GM04503 (cell line): ENCODE measurements at places on chromosomes 3 and 15.
A peak's percentile ranks its signal among the peaks of the same experiment; 100 is the strongest.

GRCh38 chr3:94158512-94158911, 95.7 kb downstream of the NSUN3 start:
- DNase-seq: no peak

DNA sequence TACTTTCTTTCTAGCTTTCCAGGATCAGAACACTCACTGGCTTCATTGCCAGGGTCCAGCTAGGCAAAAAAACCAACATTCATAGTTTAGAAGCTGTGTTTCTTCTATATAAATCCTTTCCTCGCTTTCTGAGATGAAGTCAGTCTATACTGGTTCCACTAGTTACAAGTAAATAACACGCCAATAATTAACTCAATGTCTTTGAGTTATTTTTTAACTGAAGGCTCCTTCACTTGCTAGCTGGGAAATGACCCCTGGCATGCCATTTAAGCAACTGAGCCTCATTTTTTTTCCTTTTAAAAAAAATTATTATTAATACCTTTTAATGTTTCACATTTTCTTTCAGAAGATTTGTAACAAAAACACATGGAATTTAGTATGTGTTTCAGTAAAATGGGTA, 2.1 kb upstream of the CCDC174 start:
- no peak for DNase-seq

DNA sequence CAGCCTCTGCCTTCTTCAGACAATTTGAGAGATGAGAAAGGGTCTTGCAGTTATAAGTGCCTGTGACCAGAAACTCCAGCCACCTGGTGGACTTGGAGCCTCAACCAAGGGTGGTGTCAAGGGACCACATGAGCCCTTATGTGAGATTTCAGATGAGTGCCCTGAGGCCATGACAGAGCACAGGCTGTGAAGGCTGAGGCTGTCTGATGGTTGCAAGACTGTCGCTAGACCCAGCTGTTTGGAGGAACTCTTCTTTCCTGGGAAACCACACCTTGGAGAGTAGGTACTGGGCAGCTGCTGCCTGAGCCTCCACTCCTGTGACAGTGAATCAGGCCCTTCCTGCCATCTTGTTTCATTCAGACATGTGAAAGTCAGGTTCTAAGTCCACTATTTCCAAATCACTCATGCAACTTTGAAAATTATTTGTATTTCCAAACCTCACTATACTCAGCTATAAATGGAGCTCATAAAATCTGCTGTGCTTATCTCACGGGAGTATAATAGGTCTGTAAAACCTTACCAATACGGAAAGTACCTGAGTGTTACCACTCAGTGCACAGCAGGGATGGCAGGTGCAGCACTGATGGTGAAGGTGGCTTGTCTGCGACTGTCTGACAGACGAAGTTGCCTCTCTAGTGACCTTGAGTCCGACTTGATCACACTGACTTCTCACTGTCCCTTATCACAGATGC, 99.4 kb downstream of the RPL39L start:
- DNase-seq: no peak

DNA sequence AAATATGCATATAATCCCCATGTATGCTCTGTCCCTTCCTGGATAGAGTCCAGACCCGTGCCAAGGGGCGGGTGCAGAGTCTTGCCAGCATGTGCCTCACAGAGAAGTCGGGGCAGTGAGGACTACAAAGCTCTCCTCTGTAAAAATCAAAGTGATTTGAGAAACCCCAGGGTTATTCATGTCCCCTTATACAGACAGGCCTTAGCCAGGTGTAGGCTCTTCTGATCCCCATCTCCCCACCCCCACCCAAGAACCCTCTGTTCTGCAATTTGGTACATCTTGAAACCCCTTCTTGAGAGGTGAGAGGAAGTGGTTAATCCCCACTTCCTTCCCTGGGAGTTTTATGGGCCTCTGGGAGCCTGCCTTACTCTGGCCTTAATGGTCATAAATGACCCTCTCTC, 24.7 kb downstream of the TRIM71 start:
- DNase-seq: no peak

- no peak for DNase-seq
These were observed 282.5 kb upstream of the CNTN3 start for GRCh38 chr3:74897006-74897405.

DNA sequence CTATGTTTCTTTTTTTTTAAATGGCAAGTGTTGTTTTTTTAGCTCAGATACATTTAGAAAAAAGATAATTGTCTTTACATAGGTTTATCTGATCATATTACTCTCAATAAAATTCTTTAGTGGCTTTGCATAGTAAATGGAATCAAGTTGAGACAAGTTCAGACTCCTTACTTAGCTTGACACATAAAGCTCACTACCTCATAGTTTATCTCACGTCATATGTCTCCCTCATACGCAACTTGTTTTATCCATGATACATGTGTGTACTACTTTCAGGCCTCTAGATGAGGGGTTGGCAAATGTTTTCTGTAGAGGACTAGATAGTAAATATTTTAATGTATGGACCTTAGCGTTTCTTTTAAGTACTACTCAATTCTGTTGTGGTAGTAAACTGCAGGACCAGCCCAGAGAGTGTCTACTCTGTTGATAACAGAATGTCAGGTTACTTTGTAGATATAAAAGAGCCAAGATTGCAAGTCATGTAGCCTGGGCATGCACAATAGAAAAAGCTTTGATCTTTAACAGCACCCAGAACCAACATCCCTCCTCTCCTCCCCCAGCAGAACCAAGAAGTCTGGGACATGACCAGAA, 28.2 kb upstream of the MGA start:
- no peak for DNase-seq

- DNase-seq: no peak
These were observed 48.1 kb upstream of the CP start for GRCh38 chr3:149269687-149270086.

GRCh38 chr3:106117490-106117858, 248.7 kb upstream of the CBLB start:
- DNase-seq: no peak

DNA sequence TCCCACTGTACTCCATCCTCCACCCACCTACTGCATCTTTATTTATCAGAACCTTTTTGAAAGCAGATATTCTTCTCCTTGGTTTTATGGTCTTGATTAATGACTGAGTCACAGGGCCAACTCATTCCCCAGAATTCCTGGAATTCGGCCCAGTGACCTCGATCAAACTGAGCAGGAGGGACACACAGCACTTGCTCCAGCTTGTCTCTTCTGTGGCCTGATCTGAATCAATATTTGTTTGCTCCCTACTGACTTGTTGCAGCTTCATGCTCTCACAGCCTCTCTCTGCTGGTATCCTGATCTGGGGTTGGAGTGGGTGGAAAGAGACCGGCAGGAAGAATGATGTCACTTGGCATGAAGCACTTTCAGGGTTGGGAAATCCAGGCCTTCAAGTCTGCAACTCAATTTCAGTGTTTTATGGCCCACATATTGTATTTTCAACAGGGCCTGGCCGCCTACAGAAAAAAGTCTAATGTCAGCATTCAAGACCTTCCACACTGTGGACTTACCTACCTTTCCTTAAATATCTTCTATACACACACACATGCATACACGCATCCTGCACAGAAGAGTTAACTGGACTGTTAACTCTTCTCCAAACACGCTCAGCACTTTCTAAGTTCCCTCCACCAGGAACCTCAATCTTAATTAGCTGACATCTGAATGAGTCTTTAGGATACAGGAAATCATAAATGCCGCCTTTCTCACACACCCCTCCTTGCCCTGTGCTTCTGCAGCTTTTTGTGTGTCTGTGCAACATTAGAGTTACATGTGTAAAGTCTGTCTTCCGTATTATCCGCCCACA, 4.6 kb downstream of the ANXA2 start:
- DNase-seq: peak; percentile 97

GRCh38 chr3:94524102-94524919, 461.4 kb downstream of the NSUN3 start:
- DNase-seq: no peak

- peak; percentile 17 for DNase-seq
These were observed 150.9 kb upstream of the ATP10A start for GRCh38 chr15:26013981-26014380.

GRCh38 chr15:89419370-89419984, 76.9 kb downstream of the RHCG start:
- no peak for DNase-seq

DNA sequence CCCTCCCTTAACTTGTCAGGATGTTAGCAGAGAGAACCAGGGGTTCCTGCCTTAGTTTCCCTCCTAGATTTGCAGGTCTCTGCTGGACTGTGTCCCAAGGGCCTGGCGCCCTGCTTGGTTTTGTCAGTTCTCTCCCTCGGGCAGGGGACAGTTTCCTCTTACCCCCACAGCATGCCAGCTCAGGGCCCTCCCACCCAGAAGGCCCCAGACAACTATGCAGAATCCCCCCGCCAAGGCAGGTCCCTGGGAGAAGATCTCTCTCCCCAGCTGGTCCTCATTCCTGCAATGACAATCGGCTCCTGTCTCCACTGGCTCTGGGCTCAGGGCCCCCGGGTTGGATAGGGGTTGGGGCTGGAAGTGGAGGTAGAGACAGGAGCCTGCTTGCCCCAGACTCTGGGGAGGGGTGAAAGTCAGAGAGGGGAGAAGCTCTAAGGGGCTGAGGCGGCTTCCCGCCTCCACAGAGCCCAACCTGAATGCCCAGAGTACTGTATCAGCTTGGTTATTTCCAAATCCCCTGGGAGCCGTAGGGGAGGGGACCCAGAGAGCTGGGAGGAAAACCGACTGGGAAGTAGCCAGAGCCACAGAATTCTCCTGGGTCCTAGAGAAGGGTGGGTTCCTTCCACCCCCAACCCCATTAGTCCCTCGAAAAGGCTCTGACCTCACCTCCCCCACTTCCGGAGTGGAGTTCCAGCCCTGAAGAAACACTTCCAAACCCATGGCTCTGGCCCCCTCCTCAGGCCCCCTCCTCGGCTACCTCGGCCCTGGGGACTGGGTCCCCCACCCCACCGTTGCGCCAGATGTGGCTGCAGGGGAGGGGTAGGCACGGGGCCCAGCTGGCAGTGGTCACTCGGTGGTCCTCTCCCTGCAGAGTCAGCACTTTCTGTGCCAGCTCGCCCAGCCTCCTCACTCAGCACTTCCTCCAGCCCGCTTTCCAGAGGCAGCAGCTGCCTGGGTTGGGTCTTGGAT, 3.8 kb upstream of the LOXL1 start:
- no peak for DNase-seq

GRCh38 chr3:136021803-136022202, 56.3 kb downstream of the PPP2R3A start:
- no peak for DNase-seq

GRCh38 chr15:60096157-60096556, 92.0 kb downstream of the FOXB1 start:
- DNase-seq: no peak

DNA sequence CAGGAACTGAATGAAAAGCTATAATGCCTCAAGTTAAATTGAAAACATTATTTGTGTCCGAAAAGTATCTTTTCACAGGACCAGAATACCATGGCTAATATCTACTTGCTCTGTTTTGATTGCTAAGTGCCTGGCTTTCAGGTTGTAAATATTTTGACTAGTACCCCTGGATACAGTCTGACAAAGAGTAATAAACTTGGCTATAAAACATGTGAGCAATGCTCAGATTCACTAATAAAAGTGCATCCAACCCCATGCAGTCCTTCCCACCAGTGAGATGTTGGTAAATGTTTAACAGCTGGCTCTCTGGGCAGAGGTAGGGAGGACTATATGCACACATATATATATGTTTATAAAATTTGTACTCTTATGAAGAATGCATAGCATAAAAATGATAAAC, 281.8 kb upstream of the TGFBR2 start:
- DNase-seq: peak; percentile 54
